ENCODE measurements at places on chromosomes 16 and 17. TPM values are rescaled to one million over a fixed set of nuclear protein-coding genes. Genes with fewer than 3 reads are reported as not detected.

Gene PDF
- 6.5 TPM for total RNA-seq

Gene MKS1
- total RNA-seq, result 12.5 TPM

Gene PDILT
- not detected for total RNA-seq

Gene INCA1
- total RNA-seq, result 0.93 TPM

Gene CRYBA1
- total RNA-seq, result not detected

Gene CDRT4
- total RNA-seq, result 4.0 TPM

Gene MSLN
- 0.31 TPM for total RNA-seq

Gene SGCA
- 265 TPM for total RNA-seq

Gene NPIPA3
- total RNA-seq, result 0.66 TPM

Gene TNFRSF17
- total RNA-seq, result not detected

- H3K36me3 ChIP-seq, result peaks cover 6% of the 10 kb centered on the region
- peak overlapping the region; percentile 29 for H3K4me3 ChIP-seq
- peak overlapping the region; percentile 95 for H3K27ac ChIP-seq
- H3K27me3 ChIP-seq, result no peaks in the 10 kb centered on the region
- no peak for DNase-seq
Measured at GRCh38 chr17:80024206-80024972, 11.3 kb downstream of the TBC1D16 start.

DNA sequence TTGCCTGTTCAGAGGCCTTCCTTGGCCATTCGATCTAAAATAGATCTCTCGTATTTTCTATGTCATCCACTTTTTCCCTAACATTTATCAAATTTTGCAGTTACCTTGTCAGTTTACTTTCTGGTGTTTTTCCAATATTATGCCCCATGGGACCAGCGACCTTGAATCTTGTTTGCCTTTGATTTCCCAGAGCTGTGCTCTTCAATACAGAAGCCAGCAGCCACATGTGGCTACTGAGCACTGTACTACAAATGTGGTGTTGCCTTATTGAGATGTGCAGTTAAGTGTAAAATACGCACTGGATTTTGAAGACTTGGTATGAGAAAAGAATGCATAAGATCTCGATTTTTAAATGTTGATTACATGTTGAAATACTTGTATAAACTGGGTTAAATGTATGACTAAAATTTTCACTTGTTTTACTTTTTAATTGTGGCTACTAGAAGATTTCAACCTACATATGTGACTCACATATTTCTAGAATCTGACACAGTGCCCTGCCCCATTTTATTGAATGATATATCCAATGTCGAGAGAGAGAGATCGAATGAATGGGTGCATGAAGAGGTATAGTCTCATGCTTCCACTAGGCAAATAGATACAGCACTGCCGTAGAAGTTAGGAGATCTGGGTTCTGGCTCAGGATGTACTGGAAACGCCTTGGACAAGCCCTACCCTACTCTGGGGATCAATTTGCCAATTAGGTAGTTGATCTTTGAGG lies 824 bp upstream of the PSME3 start:
- DNase-seq, result no peak
- H3K27ac ChIP-seq, result peak overlapping the region; percentile 74
- H3K4me1 ChIP-seq, result peaks cover 6% of the 10 kb centered on the region
- peaks cover 27% of the 10 kb centered on the region for H3K36me3 ChIP-seq
- no peaks in the 10 kb centered on the region for H3K27me3 ChIP-seq

DNA sequence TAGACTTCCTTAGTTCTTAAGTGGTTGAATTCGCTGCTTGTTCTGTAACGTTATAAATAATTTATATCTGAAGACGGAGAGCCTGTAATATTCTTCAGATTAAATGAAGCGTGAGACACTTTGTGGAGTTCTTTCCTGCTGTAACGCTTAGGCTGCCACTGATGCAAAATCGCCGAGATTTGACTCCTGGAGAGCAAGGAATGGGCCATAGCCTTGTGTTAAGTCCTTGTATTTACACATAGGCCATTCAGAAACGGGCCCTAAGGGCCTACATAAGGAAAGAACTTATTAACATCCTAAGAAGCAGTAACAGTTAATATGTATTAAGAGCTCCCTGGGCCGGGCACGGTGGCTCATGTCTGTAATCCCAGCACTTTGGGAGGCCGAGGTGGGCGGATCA lies 936 bp downstream of the EMC6 start:
- no peak overlapping the region for H3K27ac ChIP-seq
- H3K4me3 ChIP-seq, result peak overlapping the region; percentile 99
- H3K36me3 ChIP-seq, result peaks cover 17% of the 10 kb centered on the region

GRCh38 chr17:29084541-29085146 lies 41.7 kb downstream of the PIPOX start:
- H3K27me3 ChIP-seq, result no peaks in the 10 kb centered on the region
- H3K4me1 ChIP-seq, result peaks cover 3% of the 10 kb centered on the region
- no peak overlapping the region for H3K27ac ChIP-seq
- no peak for DNase-seq
- peaks cover 90% of the 10 kb centered on the region for H3K36me3 ChIP-seq

GRCh38 chr17:32828822-32829221 lies 48.1 kb downstream of the MYO1D start:
- H3K27me3 ChIP-seq, result peaks cover 3% of the 10 kb centered on the region
- H3K27ac ChIP-seq, result no peak overlapping the region
- no peak for DNase-seq
- H3K4me3 ChIP-seq, result no peak overlapping the region
- no peaks in the 10 kb centered on the region for H3K4me1 ChIP-seq

DNA sequence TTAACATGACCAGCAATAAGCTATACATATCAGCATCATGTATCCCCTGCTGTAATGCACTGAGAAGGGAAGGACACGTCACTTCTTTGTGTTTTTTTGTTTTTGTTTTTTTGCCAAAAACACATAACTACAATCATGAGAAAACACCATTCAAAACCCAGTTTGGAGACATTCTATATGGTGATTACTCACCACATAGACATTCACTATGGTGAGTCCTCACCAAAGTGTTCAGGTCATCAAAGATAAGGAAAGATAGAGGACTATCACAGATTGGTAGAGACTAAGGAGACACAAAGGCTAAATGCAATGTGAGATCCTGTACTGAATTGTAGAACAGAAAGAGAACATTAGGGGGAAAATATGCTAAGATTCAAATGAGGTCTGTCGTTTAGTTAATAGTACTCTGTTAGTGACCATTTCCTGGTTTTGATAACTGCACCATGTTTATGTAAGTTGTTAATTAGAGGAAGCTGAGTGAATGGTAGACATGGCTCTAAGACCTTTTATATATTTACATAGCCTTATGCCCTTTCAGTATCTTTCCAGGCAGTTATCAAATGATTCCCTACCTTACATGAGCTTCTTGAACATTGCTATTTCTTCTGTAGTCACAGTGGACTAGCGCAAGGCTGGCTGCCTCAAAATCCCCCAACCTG lies 46.6 kb downstream of the PIK3R5 start:
- H3K27ac ChIP-seq, result no peak overlapping the region
- DNase-seq, result no peak
- H3K4me3 ChIP-seq, result no peak overlapping the region

- H3K27me3 ChIP-seq, result no peaks in the 10 kb centered on the region
- peak overlapping the region; percentile 76 for H3K27ac ChIP-seq
- peaks cover 7% of the 10 kb centered on the region for H3K4me1 ChIP-seq
- peaks cover 22% of the 10 kb centered on the region for H3K36me3 ChIP-seq
- peak; percentile 64 for DNase-seq
Measured at GRCh38 chr17:60468371-60468770, 46.1 kb downstream of the CHCT1 start.

GRCh38 chr16:53132406-53132805 lies 77.6 kb downstream of the CHD9 start:
- H3K4me1 ChIP-seq, result peaks cover 13% of the 10 kb centered on the region
- no peak overlapping the region for H3K27ac ChIP-seq
- peak; percentile 44 for DNase-seq
- no peaks in the 10 kb centered on the region for H3K27me3 ChIP-seq

GRCh38 chr16:82694239-82694874 lies 67.6 kb downstream of the CDH13 start:
- H3K36me3 ChIP-seq, result no peaks in the 10 kb centered on the region
- H3K27me3 ChIP-seq, result no peaks in the 10 kb centered on the region
- no peak overlapping the region for H3K27ac ChIP-seq

DNA sequence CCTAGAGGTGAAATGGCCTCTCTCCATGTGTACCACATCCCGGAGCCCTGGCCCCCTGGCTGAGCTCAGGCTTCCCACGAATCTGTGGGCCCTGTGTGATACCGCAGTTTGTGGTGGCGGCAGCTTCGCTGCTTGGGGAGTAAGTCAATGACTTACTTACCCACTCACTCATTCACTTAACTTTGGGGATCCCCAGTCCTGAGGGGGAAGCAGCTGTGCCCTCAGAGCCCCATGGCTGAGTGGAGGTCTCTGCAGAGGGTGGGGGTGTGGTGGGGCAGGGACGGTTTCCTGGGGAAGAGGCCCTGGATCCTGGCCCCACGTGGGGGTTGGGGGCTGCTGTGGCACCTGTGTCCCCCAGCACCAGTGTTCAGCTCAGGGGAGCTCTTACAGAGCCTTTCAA lies 13.2 kb downstream of the KCNJ12 start:
- H3K27ac ChIP-seq, result no peak overlapping the region
- peaks cover 38% of the 10 kb centered on the region for H3K4me1 ChIP-seq
- DNase-seq, result no peak
- no peak overlapping the region for H3K4me3 ChIP-seq

DNA sequence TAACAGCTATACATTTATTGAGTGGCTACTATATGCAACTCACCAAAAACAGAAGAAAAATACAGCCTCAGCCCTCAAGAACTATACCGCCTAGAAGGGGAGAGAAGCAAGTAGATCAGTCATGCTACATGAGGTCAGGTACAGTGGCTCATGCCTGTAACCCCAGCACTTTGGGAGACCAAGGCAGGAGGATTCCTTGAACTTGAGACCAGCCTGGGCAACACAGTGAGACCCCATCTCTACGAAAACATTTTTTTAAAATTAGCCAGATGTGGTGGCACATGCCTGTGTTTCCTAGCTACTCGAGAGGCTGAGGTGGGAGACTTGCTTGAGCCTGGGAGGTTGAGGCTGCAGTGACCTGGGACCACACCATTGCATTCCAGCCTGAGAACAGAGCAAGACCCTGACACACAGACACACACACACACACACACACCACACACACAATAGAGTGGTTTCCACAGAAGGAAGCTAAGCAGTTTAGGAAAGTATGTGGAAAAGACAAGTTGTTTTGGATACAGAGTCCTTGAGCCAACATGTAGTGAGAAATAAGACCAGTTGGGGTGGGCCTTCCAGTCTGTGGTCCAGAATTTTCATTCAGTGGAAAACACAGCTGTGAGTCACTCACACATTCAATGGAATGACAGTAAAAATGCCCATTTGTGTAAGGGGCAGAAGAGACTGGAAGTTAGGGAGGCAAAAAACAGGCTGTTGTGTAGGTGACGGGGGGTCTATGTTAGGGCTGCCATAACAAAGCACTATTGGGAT lies 10.7 kb upstream of the SNTB2 start:
- H3K4me3 ChIP-seq, result no peak overlapping the region
- peak overlapping the region; percentile 47 for H3K27ac ChIP-seq
- peaks cover 19% of the 10 kb centered on the region for H3K4me1 ChIP-seq
- peak; percentile 82 for DNase-seq
- H3K36me3 ChIP-seq, result no peaks in the 10 kb centered on the region
- no peaks in the 10 kb centered on the region for H3K27me3 ChIP-seq

DNA sequence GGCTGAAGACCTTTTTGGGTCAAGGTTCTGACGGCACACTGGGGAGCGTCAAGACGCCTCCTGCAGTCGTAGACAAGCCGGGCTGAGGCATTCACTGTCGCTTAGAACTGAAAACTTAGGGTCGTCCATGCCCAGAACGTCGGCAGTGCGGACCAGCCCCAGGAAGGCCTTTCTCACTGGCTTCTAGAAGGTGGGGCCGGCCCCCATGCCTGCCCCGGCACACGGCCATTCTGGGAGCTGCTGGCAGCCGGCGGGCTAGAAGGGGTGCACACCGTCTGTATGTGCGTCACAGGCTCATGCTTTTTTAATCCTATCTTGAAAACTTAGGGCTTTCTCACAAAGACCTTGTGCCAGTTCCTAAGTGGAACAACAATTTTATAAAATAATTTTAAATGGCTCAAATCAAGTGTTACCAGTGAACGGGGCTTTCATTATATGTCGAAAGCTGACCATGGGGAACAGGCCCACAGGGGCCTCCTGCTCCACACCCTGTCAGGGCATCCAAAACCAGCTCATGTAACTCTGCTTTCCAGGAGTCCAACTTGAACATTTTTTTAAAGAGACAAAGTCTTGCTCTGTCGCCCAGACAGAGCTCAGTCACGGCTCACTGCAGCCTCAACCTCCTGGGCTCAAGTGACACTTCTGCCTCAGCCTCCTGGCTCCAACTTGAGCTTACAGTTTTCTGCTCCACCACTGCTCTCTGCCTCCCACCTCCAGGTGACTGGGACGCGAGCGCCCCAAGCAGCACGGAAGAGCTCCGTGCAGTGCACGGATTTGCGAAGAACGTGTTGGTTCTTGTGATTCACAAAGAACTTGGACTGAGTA lies 111.2 kb downstream of the ANKRD11 start:
- no peaks in the 10 kb centered on the region for H3K27me3 ChIP-seq
- peak; percentile 41 for DNase-seq
- H3K27ac ChIP-seq, result no peak overlapping the region
- H3K36me3 ChIP-seq, result no peaks in the 10 kb centered on the region

DNA sequence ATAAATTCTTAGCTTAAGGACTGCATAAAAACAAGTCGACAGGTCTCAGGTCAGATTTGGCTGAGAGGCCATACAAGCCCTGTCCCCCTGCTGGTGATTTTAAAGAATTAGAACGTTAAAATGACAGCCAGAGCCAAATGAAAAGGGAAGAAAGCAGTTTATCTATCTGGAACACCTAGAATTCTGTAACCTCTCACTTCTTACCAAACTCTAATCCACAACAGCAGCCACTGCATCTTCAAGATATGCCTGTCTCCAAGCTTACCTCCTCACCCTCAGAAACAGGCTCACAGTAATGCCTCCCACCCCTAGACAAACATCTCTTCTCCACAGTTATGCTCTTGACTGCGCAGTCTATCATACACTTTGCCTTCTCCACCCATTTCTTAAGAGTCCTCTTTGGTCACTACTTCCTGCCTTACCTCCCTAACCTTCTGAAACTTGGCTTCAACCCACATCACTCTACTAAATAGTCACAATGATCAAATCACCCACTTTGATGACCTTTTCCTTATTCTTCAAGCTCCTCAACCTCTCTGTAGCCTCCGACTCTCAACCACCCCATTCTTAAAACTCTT lies 14.2 kb downstream of the ANKFY1 start:
- H3K27ac ChIP-seq, result no peak overlapping the region
- peaks cover 16% of the 10 kb centered on the region for H3K36me3 ChIP-seq
- no peak overlapping the region for H3K4me3 ChIP-seq
- peak; percentile 43 for DNase-seq

DNA sequence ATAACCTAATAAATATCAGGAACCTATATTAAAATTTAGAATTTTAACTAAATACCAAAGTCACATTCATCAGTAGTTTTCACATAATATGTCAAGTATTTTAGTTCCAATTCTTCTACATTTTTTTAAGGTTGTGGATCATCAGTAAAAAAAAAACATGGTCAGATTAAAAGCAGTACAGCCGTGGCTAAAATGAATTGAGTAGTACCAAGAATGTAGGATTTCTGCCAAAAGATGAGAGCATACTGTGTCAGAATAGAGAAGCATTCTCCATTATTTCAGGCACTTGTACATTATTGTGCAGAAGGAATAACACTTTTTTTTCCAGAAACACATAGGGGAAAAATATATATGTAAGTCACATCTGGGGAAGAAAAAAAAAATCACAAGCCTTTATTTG lies 1176.1 kb downstream of the CDH11 start:
- H3K36me3 ChIP-seq, result no peaks in the 10 kb centered on the region
- no peak overlapping the region for H3K27ac ChIP-seq
- no peak overlapping the region for H3K4me3 ChIP-seq
- DNase-seq, result peak; percentile 44
- H3K4me1 ChIP-seq, result no peaks in the 10 kb centered on the region

- no peak overlapping the region for H3K4me3 ChIP-seq
- H3K4me1 ChIP-seq, result peaks cover 3% of the 10 kb centered on the region
- no peaks in the 10 kb centered on the region for H3K27me3 ChIP-seq
- H3K36me3 ChIP-seq, result no peaks in the 10 kb centered on the region
Measured at GRCh38 chr16:12141073-12141951, 164.8 kb downstream of the SNX29 start.
